ENCODE measurements at places on chromosomes 5 and 9.

GRCh38 chr9:128159522-128159783, 612 bp upstream of the BBLN start:
- DNase-seq = no peak

- DNase-seq = no peak
Measured at GRCh38 chr5:134459010-134459403, 47.3 kb upstream of the CDKN2AIPNL start.

DNA sequence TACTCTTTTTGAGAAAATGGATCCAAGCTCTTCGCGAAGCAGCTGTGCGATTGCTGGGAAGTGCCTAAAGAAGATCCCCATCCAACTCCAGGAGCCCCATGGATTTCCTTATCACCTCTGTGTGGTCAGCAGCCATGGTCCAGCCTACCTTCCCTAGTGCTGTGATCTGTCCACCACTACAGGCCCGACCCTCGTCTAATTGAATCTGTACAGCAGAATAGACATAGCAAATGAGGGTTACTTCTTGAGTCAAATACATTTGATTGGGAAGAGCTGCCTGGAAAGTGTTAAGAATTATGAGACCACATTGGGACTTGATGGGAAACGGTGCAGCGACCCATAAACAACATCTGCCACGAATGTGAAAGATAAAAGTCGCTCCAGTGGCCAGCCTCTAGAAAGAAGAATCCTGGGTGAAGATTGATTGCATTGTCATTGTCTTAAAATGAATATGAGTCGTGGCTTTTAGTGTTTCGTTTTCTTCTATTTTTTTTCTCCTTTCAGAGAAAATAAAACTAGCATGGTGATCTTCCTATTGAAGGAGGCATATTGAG, 118.4 kb downstream of the PAM start:
- no peak for DNase-seq

- no peak for DNase-seq
Measured at GRCh38 chr9:101527066-101527465, 6.6 kb upstream of the RNF20 start.

- DNase-seq = no peak
Measured at GRCh38 chr9:100573655-100574260, 4.1 kb upstream of the CAVIN4 start.

- DNase-seq = no peak
Measured at GRCh38 chr9:9170439-9171134, 1371.0 kb upstream of the DMAC1 start.

GRCh38 chr9:8832955-8833354, 1033.4 kb upstream of the DMAC1 start:
- DNase-seq = no peak

- no peak for DNase-seq
Measured at GRCh38 chr5:159120446-159120845, 20.7 kb upstream of the EBF1 start.

GRCh38 chr9:14616188-14616982, 76.8 kb downstream of the ZDHHC21 start:
- DNase-seq = no peak

DNA sequence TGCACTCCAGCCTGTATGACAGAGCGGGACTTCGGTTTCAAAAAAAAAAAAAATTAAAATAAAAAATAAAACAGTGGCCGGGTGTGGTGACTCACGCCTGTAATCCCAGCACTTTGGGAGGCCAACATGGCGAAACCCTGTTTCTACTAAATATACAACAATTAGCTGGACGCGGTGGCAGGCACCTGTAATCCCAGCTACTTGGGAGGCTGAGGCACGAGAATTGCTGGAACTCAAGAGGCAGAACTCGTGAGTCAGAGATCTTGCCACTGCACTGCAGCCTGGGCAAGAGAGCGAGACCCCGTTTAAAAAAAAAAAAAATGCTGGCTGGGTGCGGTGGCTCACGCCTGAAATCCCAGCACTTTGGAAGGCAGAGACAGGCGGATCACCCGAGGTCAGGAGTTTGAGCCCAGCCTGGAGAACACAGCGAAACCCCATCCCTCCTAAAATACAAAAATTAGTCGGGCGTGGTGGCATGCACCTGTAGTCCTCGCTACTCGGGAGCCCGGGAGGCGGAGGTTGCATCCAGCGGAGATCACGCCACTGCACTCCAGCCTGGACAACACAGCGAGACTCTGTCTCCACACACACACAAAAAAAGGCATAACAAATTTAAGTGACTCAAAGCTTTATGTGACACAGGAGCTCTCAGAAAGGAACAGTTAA, 1.5 kb upstream of the NPM1 start:
- no peak for DNase-seq

- DNase-seq = no peak
Measured at GRCh38 chr5:16578474-16578883, 38.3 kb downstream of the RETREG1 start.

GRCh38 chr5:168270476-168270875, 21.0 kb upstream of the WWC1 start:
- no peak for DNase-seq

GRCh38 chr9:116147821-116148220, 5.8 kb upstream of the PAPPA start:
- no peak for DNase-seq

GRCh38 chr9:69155341-69156030, 18.6 kb upstream of the TJP2 start:
- no peak for DNase-seq

GRCh38 chr5:32020271-32020670, 153.8 kb downstream of the GOLPH3 start:
- DNase-seq = no peak

DNA sequence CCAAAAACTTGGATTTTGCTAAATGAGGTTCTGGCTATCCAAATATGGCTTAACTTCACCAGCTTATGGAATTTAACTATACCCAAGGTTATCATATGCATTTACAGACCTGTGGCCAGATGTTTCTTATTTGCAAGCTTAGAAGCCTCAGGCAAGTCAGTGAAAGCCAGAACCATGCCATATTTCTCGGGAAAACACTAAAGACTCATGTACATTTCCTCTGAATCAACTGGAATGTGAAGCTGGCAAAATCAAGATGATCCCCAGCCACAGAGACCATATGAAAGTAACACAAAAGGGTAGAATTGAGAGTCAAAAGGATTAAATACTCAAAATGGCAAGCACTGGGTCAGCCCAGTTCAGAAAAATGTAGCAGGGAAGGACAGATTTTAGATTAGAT, 76.4 kb upstream of the SLC1A1 start:
- no peak for DNase-seq

DNA sequence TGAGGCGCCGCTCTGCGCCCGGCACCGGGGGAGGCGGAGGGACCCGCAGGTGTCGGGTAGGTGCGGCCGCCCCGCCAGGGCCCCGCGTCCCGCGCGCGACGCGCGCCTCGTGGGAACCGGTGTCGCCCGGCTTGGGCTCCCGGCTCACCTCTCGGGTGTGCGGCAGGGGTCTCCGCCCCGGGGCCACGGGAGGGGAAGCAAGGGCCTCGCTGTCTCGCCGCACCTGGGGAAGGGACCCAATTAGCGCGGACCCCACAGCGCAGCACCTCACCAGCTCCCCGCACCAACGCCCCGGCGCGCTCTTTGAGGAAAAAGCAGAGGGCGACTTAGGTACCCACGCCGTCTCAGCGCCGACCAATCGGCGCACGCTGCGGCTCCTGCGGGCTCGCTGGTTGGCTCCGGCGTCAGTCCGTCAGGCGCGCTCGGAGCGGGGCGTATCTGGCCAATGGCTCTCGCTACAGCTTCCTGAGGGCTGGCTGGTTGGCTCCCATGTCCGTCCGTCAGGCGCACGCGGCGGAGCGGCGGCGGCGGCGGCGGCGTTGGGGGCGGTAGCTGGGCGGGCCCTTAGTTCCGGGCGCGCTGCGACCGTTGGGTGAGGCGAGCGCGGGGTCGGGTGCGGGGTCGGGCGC, at the start of gene TRAF2:
TRAF2 (plus strand) TSS at position 567 of the 629 bp plus-strand sequence. CDS start 12,225 bp downstream, outside the sequence.
- DNase-seq = peak; percentile 96

GRCh38 chr5:912280-913091, 19.8 kb downstream of the TRIP13 start:
- no peak for DNase-seq

DNA sequence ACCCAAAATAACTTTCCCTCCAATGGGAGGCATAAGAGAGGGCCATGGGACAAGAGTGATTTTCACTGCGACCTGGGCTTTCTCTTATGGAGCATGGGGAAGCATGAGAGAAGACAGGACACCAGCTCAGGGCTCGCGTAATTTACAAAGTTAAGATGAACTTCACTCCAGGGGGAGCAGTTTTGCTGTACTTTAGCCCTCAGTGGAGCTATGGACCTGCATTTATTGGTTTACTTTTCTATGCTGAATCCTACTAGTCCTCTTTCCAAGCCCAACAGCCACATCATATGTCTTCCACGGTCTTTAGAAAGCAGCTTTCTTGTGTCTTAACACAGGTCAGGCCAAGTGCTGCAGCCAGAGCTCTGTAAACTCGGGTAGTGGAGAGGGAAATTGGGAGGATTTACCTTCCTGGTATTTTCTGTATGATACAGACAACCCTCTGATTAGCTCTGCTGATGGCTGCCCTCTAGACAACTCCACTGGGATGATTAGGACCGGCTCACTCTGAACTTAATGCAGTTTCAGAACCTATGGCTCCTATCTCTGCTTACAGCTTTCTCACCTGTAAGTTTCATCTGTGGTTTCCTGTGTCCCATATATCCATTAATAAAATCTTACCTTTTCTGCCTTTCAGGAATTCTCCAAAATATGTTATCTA, 581.0 kb upstream of the RORB start:
- DNase-seq = no peak

DNA sequence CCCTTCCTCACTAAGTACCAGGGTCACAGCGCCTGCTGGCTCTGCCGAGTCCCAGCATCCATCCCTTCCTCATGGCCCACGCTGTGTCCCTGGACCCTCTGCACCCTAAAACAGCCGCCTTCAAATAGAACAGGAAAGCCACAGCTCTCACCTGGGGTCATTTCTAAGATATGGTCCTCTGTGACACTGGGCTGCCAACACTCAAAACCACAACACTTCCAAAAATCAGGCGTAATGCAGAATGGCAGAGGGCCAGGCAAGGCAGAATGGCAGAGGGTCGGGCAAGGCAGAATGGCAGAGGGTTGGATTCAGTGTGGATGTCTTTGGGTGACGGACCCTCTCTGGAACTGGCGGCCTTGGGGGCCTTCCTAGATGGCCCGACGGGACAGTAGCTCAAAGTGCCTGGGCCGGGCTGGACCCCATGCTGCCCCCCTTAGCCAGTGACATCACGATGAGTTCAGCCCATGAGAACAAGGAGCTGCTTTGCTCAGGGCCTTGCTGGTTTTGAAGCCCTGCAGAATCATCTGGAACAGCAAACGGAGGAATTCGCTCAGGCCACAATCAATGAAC, 35.3 kb downstream of the ZDHHC11B start:
- DNase-seq = no peak

- no peak for DNase-seq
Measured at GRCh38 chr5:90590-91547, 1.1 kb upstream of the PLEKHG4B start.

DNA sequence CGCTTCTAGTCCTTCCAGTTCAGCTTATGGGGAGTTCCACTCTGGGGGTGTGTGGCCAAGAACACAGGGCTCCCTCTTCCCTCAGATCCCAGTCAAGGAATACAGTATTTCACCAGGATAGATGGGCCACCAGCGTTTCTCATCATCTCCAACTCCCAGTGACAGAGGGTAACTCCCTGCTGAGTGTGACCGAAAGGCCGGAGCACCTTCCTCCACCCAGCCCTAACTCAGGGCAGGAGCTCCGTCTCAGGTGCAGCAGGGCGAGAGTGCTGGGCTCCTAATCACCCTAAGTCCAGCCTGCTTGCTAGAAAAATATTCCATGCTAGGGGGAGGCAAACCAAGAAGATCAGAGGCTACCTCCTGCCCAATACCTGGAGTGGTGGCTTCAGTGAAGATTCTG, 102.6 kb downstream of the ADAMTS2 start:
- DNase-seq = no peak

GRCh38 chr5:109388407-109388806, 21.4 kb downstream of the PJA2 start:
- no peak for DNase-seq

- DNase-seq = no peak
Measured at GRCh38 chr5:76216748-76217147, 133.6 kb downstream of the SV2C start.

DNA sequence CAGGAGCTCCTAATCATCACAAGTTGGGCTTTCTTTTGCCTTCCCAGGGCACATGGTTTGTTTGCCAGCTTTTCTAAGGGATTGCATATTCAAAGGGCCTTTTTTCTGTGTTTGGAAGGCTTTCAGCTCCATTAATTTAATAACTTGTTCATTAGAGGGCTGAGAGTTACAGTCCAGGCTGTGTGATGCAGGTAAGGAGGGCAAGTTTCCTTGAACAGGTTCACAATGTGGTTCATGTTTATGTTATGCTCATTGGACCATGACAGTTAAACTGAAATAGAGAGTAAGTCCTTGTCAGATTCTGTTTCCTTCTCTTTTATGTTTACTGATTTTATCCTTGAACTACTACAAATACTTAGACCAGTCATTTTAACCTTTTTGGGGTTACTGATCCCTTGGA, 174.4 kb downstream of the MARCHF11 start:
- DNase-seq = no peak

- no peak for DNase-seq
Measured at GRCh38 chr5:102539562-102539961, 40.8 kb upstream of the SLCO6A1 start.

DNA sequence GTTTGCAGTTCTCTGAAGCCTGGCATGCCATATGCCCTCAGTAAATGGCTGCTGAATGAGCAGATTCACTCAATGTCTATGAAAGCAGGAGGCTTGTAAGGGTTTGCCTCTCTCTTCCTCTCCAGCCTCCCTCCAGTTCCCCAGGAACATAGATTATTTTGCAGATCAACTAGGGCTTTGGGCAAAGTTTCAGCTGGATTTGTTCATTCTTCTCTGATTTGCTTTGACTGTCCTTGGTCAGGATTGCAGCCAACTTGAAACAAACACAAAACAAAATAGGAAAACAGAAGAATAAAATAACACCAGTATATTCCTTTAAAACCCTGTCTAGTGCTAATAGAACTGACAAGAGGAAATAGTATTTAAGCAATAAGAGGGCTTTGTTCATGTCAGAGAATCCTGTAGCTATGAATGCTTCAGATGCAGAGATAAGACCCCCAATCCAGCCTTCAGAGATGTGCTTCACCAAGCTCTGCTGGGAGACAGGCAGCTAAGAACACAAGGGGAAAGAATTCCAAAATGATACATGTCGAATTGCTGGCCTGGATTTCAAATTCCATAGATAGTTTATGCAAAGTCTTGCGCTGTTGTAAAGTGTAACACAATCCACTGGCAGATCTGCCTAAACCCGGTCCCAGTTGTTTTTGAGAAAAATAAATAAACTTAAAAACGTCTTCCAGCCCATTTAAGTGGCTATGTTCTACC, 174.3 kb downstream of the PAPPA start:
- DNase-seq = no peak

GRCh38 chr5:159051421-159052282, 48.1 kb downstream of the EBF1 start:
- no peak for DNase-seq

DNA sequence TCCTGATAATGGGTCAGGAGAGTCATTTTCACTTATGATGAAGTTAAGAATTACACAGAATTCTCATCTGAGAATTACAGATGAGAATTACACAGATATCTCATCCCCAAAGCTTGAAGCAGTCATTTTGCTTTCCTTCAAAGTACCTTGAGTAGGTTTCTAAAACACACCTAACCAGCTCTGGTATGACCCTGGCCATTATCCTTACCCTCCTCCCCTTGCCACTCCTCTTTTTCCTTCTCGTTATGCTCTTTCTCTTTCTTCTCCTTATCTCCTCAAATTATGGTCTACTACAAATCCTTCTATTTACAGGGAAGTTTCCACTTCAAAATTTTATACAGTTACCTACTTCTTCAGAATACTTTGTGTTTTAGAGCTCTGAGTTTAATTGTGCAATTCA, 44.5 kb downstream of the MEF2C start:
- DNase-seq = no peak

Data from stimulated activated CD8-positive, alpha-beta memory T cell treated with anti-CD3 and anti-CD28 coated beads, Interleukin-4, amount 100 ng/mL, for 1 hour (primary cell).